ENCODE measurements at places on chromosomes 1 and 21.
A peak's percentile ranks its signal among the peaks of the same experiment; 100 is the strongest.

DNA sequence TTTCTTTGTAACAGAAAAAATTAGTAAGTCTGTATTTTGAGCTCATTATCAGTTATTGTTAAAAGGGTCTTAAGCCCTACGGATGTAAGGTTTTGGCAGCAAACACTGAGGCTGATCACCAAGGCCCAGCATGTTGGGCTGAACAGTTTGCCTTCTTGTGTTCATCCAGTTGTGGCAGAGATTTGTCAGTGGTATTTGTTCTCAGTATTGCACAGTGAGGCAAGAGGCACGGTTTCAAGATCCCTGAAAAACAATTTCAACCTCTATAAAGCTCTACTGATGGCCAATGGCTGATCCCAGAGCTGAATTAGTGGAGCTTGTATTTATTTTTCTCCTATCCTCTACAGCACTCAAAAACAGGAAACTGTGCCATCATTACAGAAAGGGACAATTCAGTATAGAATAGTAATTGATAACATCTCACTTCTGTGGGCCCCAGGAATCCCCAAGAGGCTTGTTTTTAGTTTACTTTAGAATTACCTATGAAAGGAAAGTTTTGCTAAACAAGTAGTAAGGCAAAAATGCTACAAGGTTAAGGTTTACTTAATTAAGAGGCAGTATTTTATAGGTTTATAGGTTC lies 191.8 kb upstream of the RAB4A start:
- DNase-seq, result no peak

GRCh38 chr1:40899230-40899870 lies 37.2 kb upstream of the CITED4 start:
- no peak for DNase-seq

GRCh38 chr1:246418565-246419312 lies 88.3 kb downstream of the SMYD3 start:
- no peak for DNase-seq

- no peak for DNase-seq
Observed at GRCh38 chr1:25802915-25803314, 2.9 kb downstream of the SELENON start.

GRCh38 chr1:93694819-93695218 lies 13.2 kb upstream of the BCAR3 start:
- DNase-seq, result no peak

- no peak for DNase-seq
Observed at GRCh38 chr1:91510754-91511153, 10.1 kb downstream of the CDC7 start.

DNA sequence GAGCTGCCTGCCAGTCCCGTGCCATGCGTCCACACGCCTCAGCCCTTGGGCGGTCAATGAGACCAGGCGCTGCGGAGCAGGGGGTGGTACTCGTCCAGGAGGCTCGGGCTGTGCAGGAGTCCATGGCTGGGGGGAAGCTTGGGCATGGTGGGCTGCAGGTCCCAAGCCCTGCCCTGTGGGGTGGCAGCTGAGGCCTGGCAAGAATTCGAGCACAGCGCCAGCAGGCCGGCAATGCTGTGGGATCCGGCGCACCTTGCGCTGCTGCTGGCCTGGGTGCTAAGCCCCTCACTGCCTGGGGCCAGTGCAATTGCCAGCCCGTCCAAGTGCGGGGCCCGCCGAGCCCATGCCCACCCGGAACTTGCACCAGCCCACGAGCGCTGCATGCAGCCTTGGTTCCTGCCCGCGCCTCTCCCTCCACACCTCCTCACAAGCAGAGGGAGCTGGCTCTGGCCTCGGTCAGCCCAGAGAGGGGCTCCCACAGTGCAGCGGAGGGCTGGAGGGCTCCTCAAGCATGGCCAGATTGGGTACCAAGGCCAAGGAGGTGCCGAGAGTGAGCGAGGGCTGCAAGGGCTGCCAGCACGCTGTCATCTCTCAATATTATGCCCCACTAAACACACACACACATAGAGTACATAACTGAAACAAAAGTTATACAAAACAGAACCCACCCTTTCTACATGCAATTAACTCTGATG lies 307.7 kb downstream of the LMO4 start:
- DNase-seq, result no peak

- DNase-seq, result no peak
Observed at GRCh38 chr1:28341591-28341990, 12.8 kb downstream of the MED18 start.

GRCh38 chr1:83625646-83626045 lies 373.3 kb downstream of the TTLL7 start:
- DNase-seq, result no peak

DNA sequence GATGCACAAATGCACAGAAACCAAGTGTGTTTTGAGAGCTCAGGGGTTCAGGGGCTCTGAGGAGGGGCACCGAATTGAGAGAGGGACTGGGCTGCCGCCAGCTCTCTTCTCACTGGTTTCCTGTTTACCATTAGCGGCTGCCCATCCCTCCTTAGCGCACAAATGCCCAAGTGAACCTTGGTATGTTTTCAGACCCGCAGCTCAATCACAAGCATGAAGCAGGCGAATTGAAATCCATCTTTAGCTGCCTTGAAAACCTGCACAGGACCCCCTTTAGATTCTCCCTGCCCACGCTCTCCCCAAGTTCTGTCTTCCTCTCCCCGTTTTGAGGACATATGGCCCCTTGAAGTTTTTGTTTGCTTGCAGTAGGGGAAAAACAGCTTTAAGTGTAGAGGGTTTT lies 61.1 kb upstream of the ACOT11 start:
- DNase-seq, result no peak

DNA sequence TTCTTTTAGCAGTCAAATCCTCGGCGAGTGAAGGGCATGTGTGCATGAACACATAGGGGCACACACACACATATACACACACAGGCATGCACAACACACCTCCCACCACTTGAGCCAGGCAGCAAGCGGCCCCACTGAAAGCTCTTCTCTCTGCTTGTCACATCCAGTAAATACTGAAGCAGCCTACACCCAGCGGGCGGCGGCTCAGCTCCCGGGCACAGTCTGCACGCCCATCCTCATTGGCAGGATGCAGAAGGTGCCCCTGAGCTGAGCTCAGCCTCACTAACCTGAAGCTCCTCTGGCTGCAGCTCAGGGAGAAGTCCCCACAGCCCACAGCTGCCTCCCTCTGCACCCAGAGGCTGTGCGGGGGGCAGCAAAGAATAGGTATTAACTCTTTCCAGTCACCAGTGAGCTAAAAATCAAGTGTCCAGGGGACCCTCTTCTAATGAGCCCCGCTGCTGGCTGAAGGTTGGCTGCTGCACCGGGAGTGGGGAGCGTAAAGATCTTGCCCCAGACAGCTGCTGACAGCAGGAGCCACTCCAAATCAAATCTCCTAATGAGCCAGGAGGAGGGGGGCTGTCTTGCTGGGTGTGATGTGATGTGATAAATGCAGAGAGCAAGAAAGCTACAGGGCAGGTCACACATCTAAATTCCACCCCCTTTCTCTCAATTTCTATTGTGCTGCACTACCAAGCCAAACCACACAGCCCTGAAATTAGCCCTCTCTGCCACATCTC lies 12.5 kb downstream of the RGS8 start:
- DNase-seq, result no peak

- DNase-seq, result no peak
Observed at GRCh38 chr1:20190256-20191160, 4.2 kb upstream of the PLA2G2C start.

- DNase-seq, result no peak
Observed at GRCh38 chr1:171127099-171127498, 36.4 kb downstream of the FMO3 start.

DNA sequence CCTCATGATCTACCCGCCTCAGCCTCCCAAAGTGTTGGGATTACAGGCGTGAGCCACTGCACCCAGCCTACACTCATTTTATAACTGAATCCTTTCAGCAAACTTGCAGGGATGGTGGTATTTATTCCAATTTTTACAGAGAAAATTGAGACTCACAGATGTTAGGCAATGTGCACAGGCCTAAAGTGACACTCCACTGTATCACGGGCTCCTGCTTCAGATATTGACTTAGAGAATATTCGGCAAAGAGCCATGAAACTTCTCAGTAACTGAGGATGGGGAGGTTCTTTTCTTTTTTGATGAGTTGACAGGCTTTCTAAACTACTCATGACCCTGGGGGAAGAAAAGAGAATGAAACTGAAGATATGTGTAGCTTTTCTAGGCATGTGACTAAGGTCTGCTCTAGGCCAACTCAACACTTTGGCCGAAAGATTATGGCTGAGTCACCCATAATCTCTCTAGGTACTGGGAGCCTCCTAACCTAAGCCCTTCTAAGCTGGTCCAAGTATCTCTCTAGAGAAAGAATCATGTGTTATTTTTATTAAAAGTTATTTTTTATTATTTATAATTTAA lies 19.9 kb upstream of the PTCH2 start:
- DNase-seq, result no peak

- DNase-seq, result peak; percentile 37
Observed at GRCh38 chr21:45550522-45551210, 8.4 kb upstream of the SLC19A1 start.

DNA sequence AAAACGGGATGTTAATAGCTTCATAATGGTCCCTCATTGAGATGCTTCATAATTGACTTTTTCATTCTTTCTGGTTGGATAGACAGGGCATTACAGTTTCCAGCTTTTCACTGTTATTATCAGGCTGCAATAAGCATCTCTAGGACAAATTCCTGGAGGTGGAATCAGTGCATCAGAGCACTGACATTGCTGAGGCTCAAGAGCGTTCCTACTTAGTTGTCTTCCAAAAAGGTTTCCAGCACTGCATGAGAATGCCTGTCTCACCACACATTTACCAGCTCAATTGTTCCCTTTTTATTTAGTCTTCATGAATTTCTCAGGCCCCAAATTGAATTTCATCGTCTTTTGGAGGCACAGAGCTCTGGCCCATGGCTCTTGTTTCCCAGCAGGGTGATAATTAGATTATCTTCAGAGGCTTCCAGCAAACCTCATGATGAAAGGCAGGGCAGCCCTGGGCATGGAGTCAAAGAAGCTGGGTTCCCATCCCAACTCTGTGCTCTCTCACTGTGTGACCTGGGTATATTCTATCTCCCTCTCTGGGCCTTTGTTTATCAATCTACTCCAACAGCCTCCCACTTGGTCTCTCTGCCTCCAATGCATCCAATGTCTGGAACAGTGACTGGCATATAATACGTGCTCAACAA lies 451.4 kb downstream of the PTPRU start:
- no peak for DNase-seq

DNA sequence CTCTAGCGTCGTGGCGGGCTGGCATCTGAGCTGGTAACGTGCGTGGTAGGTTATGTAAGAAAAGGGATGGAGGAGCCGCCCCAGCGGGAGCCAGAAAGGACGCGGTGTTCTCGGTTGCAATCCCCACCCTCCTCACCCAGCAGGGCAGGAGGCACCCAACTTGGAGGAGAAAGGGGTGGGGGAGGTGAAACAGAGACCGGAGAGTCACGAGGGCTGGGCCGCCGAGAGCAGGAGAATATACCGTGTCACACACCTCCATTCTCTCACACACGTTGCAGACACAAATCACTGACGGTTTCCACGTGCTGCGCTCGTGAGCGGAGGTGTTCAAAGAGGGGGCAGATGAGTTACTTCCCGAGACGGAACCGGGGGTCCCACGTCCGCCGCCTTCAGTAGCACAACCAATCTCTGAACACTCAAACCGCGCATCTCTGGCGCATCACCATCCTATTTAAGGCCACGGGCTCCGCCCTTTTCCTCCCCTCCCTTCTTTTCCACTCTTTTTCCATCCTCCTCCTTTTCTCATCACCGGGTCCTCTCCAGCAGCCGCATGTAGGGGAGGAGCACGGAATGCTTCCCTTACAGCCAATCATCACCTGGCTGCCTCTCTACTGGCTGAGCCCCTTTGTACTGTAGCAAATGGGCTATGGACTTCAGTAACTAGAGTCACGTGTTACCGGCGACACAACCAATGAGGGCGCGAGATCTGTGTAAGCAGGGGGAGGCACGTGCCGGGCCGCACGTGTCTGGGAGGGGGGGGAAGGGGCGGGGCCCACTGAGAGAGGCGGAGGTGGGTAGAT lies at the start of gene CIART:
Gene CIART (plus strand): TSS at position 797 of the 800 bp plus-strand sequence. CDS start 714 bp downstream, outside the sequence.
- peak; percentile 95 for DNase-seq

- no peak for DNase-seq
Observed at GRCh38 chr1:216739793-216740192, 16.6 kb upstream of the ESRRG start.

DNA sequence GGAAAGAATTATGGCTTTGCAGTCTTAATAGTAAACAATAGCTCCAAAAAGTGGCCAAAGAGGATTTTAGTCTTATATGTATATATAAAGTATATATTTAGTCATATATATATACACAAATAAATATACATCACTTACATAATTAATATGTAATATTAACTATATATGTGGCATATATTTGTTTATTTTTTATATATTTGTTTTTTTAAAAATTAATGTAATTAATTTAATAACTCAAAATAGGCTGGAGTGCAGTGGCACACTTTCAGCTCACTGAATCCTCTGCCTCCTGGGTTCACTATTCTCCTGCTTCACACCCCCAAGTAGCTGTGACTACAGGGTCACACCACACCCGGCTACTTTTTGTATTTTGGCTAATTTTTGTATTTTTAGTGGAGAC lies 532.6 kb downstream of the KCNT2 start:
- no peak for DNase-seq

- DNase-seq, result no peak
Observed at GRCh38 chr21:36463991-36464390, 15.9 kb downstream of the CLDN14 start.

GRCh38 chr1:193549081-193549480 lies 362.7 kb upstream of the B3GALT2 start:
- no peak for DNase-seq

DNA sequence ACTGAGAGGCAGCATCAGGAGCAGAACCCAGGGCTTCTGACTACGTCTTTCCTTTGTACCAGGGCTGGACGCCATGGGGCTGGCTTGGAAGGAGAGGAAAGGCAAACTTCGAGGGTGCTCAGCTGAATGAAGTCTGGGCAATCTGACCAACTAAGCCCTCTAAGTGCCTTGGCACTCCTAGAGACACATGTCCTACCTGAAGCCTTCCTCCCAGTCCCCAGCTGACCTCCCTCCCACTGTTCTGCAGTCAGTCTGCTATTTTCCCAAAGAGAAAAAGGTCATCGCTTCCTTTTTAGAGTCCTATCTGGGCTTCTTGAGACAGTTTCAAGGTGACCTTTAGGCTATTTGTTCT lies 5.2 kb downstream of the SLC9A1 start:
- no peak for DNase-seq

DNA sequence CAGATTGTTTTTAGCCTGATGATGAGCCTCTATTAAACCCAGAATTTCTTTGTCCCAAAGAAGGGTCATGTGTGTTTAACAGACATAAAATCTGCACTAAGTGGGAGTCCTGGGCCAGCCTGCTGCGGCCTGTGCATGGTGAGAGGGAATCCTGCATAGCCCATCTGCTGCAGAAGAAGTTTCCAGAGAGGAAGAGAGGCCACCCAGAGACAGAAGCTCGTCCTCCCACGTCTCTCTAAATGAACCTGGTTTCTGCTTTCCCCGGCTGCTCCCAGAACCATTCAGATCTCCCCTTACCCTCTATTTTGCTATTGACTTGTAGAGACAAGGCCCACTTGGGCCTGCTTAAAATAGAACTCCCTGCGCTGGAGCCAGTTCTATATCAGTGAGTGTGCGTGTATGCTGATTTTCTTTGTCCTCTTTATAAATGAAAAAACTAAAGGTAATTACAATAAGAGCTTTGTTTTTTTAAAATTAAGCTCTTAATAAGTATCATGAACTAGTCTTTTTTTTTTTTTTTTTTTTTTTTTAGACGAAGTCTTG lies 142.8 kb upstream of the RAB4A start:
- DNase-seq, result no peak
